RKO (cell line): ENCODE measurements at places on chromosomes 11 and 22.

GRCh38 chr11:120344302-120345004 is 8.2 kb downstream of the ARHGEF12 start:
- DNase-seq = no peak

DNA sequence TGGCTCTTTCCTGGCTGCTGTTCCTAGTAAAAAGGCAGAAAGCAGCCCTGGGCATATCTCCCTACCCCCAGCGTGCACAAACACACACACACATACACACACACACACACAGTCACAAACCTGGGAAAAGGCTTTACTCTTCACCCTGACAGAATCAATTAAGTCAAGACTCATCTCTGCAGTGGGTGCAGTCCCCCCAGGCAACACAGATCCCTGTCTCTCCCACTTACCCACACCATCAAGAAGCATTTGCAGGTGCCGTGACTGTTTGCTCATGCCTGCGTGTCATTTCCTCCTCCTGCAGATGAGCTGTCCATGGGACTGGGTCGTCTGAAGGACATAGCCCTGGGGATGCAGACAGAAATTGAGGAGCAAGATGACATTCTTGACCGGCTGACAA is 28.6 kb downstream of the SNAP29 start:
- peak; percentile 52 for DNase-seq

DNA sequence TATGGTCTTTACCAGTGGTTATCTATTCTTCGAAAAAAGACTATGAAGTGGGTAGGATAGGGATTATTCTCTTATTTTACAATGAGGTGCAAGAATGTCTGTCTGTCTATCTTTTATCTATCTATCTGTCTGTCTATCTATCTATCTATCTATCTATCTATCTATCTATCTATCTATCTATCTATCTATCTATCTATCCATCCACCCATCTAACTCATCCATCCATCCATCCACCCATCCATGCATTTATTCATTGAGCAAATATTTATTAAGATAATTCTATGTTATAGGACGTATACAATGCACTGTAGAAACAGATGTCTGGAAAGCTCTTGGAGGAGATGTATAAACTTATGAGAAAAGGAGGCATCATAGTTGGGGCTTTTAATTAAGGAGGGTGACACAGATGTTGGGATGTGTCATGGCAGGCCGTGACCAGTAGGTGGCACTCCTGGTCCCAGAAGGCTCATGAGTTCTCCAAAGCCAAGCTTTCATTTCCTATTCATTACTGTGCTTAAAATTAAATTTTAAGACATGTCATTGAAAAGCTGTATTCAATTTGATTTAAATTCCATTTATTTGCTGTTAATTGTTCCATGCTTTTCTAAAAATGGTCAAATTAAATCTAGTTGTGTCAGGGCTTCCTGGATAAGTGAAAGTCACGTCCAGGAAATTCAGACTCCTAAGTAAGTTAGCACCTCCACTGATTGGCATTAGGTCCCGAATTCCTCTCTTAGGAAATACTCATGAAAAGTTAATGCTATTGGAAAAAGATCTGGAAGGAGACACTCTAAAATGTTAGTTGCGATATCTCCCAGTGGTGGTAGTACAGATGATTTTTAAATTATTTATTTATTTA is 19.0 kb upstream of the E2F8 start:
- peak; percentile 65 for DNase-seq

GRCh38 chr22:44999687-45000086 is 10.1 kb downstream of the PHF21B start:
- DNase-seq = no peak

- DNase-seq = no peak
Measured at GRCh38 chr22:36409911-36410756, 22.4 kb upstream of the MYH9 start.

DNA sequence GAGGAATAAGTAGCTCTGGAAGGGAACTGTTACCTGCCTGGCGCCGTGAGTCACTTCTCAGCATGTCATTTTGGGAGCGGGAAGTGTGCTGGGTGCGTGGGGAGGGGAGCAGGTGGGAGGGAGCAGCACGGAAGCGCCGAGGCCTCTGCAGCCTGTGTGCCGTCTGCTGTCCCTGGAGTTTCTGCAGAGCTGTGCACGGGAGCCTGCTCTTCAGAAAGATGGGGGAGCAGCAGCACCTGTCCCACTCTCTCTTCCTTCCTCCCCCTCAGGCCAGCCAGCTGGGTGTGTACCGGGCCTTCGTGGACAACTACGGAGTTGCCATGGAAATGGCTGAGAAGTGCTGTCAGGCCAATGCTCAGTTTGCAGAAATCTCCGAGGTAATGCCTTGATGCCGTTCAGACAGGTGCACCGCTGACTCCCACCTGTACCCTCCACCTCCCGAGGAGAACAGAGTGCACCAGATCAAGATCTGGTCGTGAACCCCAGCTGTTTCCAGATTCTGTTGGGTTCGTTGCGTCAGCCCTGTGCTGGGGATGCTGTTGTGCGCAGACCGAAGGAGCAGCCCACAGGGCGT is 87.9 kb downstream of the BCR start:
- DNase-seq = no peak

GRCh38 chr11:66230156-66230555 is 38.3 kb upstream of the RAB1B start:
- no peak for DNase-seq

DNA sequence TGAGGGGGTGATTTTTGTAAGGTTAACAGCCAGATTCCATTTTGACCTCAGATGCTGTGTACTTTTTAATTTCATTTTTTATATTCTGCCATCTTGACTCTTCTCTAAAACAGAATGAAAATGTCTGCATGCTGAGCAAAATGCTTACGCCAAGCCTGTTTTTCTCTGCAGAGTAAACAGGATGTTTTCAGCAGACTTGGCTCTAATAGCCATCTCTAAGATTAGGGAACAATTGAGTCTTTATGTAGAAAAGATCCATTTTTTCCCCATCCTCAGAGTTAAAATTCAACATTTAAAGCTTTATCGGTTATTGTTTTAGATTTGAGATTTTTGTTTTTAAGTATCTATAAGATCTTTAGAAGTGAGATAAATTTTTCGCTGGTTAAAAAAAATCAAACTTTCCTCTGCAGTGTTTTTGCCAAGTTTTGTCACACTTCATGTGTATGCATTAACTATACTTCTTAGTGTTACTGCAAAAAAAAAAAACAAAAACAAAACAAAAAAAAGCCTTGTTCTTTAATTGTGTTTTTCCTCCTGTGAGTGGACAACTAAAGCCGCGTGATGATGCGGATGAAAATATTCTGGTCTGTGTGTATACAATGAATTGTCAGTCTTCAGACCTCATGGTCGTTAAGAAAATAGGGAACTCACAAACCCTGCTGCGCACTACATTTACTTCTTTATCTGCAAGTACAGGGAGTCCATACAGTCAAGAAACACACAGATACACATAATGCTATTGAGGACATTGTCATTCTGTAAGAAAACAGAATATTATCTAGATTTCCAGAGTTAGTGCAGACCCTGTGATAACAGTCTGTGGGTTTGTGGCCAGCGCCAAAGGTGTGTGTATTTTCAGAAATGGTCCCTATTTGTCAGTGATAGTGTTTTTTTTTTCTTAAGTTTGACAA is 17.5 kb upstream of the ADSL start:
- no peak for DNase-seq

GRCh38 chr22:45645150-45645525 is 26.5 kb upstream of the ATXN10 start:
- DNase-seq = no peak

GRCh38 chr11:33692541-33692940 is 8.1 kb downstream of the C11orf91 start:
- DNase-seq = no peak

DNA sequence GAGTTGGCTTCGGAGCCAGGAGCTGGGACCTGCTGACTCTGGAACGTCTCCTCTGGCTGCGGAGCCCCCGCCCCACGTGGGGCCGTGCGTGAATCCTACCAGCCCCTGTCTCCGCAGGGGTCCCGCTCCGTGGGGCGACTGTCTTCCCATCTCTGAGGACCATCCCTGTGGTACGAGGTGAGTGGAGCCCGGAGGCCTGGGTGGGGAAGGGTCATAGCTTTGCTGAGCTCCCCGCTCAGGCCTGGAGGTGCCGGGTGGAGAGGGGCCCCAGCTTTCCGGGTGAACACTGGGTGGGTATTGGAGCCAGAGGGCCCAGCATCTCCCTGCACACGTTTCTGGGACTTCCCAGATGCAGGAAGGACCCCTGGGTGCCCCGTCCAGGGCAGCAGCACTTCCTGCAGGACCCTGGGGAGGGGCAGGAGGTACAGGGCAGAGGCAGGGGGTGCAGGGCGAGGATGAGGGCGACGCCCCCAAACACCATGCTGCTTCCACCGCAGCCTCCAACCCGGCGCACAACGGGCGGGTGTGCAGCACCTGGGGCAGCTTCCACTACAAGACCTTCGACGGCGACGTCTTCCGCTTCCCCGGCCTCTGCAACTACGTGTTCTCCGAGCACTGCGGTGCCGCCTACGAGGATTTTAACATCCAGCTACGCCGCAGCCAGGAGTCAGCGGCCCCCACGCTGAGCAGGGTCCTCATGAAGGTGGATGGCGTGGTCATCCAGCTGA is 3.8 kb downstream of the MUC5AC start:
- DNase-seq = no peak

DNA sequence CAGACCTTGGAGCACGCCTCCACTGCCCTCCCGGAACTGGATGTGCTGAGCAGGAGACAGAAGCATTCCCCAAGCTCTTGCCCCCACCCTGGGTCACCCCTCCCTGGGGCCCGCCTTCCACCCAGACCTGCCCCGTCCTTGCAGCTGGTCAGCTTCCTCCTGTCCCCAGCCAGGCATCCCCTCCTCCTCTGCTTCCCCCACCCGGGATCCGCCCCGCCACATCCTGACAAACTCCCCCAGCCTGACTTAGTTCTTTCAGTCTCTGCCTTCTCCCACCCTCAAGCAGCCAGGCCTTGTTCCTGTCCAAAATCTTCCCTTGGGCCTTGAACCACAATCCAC is 1.1 kb upstream of the PLXNB2 start:
- no peak for DNase-seq

DNA sequence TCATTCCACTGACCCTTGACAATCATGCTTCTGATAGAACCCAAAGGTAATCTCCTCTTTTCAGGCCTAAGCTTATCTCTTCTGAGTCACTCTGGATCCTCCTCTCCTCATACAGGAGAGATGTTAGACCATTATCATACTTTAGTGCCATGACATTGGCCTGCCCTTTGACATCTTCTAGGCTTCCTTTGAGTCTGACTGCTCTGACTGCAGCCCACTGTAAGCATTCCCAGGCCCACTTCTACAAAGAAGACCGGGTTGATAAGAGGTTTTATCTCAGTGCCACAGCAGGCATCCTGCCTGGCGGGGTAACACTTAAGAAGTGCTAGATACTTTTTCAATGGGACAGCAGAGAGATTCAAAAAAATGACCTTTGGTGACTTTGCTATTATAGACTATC is 438.0 kb downstream of the KCNA4 start:
- DNase-seq = no peak

DNA sequence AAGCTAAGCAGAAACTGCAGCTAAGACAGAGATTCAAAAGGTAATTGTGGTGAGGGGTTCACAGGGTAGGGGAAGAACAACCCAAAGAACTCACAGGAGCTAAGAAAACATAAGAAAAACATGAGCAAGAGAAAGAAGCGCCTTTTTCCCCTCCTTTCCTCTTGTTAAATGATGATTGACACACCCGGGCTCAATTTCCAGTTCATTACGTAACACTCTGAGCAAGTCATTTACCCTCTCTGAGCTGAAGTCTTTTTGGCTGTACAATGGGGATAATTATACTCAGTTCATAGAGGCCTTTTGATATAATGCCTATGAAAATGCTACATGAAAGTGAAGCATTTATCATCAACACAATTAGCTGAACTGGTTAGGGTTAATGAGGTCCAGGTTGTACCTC is 17.2 kb downstream of the LRP4 start:
- DNase-seq = no peak

DNA sequence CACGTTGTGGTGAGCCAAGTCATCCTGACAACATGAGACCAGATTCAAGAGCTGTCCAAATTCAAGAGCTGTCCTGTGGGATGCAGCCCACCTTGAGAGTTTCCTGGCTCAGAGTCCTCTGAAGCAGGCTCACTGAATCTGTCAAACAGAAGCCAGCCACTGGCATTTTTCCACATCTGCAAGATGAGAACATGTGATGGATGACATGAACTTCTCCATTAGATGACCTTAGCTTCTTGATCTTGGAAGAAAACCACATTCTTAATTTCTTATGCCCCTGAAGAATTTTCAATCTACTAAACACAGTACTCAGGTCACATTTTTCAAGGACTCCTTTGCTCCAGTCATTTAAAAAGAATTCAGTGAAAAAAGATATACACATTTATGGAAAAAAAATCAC is 291.0 kb downstream of the GUCY1A2 start:
- no peak for DNase-seq

DNA sequence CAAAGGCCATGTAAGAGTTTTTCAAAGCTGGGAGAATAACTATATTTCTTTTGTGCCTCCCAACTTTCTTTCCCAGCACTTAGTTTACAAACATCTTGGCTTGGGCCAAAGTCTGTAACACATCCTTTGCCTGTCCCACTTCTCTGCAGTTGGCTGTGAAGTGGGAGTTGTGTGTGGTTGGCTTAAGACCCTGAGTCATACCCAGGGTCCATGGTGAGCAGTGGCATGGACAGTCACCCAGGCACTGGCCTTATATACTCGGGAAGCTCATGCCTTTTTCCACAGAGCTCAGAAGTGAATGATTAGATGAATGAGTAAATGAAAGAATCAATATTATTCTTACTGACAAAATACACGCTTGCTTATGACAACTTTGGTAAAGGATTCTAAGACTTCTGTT is 231.4 kb downstream of the BLID start:
- DNase-seq = no peak

GRCh38 chr11:21262992-21263391 is 593.6 kb downstream of the NELL1 start:
- DNase-seq = no peak

DNA sequence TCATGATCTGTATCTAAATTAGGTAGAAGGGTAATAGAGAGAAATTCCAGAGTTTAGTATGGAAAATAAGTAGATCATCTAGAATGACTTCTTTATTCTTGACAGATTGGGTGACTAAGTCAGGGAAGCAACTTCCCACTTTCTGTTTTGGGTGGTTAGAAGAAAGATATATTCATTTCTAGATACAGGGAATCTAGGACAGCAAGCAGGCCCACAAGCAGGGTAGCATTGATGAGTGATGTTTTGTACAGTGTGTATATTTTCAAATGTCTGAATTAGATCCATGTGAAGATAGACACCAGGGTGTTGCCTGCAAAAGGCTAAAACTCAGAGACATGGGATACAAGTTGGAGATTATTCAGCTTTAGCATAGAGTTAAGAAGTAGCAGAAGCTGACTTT is 674.4 kb downstream of the CNTN5 start:
- no peak for DNase-seq
